ENCODE measurements at places on chromosomes 12 and 14.
A peak's percentile ranks its signal among the peaks of the same experiment; 100 is the strongest.

DNA sequence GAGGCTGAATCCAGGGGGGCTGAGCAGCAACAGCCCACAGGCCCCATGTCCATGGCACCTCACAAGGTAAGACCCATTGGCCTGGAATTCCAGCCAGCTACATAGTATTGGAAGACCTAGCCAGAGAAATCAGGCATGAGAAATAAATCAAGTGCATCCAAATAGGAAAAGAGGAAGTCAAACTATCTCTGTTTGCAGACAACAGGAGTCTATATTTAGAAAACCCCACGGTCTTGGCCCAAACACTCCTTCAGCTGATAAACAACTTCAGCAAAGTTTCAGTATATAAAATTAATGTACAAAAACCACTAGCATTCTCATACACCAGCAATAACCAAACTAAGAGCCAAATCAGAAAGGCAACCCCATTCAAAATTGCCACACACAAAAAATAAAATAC is 16.9 kb downstream of the PDE6H start:
- no peak for DNase-seq

DNA sequence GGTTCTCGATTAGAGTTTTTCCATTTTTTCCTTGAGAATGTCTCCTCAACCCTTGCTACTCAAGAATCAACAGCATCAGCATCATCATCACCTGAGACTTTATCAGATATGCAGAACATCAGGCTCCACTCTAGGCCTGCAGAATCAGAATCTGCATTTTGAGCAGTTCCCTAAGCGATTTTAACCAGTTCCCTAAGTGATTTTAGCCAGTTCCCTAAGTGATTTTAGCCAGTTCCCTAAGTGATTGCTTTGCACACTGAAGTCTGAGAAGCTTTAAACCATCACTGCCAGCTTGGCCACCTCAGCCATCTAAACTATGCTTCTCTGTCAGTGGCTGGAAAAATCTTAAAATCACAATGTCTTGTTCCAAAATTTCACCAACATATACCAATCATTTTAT is 29.4 kb upstream of the SLC38A1 start:
- no peak for DNase-seq

- no peak for DNase-seq
Measured at GRCh38 chr12:10122689-10123088, 7.3 kb downstream of the CLEC7A start.

DNA sequence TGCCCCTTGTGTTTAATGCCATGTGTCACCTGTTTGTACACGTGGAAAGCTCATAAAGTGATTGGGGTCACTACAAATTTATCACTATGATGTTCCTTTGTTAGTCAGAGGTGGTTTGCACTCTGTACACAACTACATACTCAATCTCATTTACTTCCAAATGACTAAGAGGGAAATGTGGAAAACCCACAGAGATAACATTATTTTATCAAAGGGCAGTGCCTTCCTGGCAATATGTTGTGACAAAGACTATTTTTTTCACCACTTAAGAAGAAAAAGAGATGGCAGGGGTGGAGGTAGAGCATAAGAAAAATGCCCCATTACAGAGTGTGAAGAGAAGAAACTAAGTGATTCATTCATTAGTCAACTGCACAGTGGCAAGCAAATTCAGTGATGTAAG is 1064.1 kb upstream of the FLRT2 start:
- no peak for DNase-seq

DNA sequence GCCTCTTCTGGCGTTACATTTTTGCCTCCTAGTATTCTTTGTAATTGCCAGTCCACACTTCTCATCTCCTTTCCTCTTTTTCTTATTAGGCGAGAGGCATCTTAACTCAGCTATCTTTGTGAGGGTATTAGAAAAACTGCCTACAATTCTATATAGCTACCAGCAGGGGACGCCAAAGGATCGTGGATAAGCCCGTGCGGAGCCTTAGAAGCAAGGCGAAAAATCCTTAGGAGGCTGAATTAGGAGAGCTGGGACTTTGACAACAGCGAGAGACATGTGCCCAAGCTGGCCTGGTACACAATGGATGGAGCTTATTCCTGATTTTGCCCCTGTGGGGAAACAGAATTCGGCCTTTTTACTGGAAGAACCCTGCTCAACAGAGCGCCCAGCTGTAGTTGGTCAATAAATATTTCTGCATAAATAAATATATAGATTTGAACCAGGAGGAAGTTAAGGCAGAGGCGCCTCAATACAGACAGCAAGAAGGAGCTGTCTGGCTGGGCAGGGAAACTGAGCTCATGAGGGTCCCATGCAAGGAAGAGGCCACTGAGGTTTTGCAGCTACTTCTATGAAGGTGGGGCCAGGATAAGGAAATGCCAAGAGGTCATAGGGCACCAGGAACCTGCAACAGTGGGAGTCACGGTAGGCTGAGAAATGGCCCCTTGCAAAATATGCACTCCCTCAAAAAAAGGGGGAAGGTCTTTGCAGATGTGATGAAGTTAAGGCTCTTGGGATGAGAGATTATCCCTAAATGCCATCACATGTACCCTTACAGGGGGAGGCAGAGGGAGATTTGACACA is 14.6 kb upstream of the RBM19 start:
- peak; percentile 86 for DNase-seq

DNA sequence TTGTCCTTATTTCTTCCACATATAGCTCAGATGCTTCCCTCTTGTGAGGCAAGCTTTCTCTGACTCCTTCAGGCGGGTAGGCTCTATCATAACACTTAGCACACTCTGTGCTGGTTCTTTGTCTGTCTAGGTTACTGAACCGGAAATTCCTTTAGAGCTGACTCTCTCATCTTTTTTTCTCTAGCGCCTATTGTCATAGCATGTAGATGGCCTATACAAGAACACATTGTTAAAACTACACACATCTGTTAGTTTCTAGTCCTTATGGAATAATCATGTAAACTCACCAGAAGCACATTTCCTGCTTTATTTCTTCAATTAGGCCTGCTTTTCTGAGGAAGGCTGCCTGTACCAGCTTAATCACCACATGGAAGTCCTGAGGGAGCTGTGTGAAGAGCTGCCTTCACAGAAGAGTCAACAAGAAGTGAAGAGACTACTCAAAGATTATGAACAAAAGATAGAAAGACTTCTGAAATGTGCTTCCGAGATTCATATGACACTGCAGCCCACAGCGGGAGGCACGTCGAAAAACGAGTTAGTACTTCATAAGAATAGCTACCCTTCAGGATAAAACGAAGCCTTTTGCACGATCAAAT is 143.9 kb downstream of the SYNE2 start:
- DNase-seq, result peak; percentile 39

GRCh38 chr12:104649921-104650320 is 193.2 kb downstream of the CHST11 start:
- no peak for DNase-seq

- DNase-seq, result no peak
Measured at GRCh38 chr14:34355584-34356263, 106.3 kb downstream of the SPTSSA start.

DNA sequence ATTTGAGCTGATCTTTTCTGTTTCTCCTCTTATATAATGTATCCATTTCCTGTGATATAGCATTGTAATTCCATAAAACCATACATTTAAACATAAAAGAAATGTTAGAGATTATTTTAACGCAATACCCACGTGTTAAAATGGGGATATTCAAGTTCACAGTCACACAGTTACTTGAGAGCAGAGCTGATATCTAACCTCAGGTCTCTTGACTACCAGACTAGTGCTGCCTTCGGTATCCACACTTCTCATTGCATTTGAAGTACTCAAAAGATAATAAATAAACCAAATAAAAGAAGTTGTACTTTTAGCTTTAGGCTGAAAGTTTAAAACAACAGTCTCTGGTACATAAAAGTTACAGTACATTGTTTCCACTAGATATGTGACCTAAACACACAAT is 2.9 kb downstream of the CLECL1 start:
- no peak for DNase-seq

DNA sequence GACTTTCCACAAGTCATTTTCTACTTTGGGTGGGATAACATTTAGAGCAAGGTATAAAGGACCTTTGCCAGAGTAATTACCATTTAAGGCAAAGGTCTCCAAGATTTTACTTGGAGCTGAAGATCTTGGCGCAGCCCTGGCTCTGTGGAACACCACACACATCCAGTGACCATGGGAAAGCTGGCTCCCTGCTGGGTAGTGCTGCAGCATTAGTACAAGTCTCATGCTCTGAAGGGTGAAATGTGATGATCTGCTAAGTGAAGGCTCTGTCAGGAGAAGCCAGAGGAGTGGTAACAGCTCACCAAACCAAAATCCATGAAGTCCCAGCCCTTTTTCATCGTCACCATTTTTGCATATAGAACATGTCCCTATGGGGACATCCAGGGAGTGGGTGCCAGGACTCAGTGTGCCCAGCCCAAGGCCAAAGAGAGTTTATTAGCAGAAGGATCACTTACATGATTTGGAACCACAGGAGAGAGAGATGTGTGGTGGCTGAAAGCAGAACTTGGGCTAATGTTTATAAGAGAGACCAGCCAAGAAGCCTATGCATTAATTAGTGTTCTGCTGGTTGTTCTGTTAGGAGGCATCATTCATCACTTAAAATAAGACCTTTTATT is 110.7 kb downstream of the SLC38A6 start:
- DNase-seq, result no peak

DNA sequence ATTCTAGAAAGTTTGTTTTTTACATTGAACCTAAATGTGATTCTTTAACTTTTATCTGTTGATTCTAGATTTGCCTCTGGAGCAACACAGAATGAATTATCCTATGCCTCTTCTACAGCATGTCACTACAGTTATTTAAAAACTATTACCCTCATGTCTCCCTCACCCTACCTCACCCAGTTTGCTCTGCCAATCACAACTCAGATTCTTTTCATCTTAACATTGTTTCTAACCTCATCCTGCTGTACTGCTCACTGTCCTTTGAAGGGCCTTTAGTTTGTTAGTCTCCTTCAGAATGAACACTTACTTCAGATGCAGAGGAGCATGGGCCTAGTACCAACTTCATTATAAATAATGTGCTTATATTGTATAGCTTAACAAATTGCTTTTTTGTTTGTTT is 21.5 kb downstream of the YLPM1 start:
- no peak for DNase-seq

GRCh38 chr14:105205673-105206208 is 24.6 kb upstream of the NUDT14 start:
- no peak for DNase-seq

DNA sequence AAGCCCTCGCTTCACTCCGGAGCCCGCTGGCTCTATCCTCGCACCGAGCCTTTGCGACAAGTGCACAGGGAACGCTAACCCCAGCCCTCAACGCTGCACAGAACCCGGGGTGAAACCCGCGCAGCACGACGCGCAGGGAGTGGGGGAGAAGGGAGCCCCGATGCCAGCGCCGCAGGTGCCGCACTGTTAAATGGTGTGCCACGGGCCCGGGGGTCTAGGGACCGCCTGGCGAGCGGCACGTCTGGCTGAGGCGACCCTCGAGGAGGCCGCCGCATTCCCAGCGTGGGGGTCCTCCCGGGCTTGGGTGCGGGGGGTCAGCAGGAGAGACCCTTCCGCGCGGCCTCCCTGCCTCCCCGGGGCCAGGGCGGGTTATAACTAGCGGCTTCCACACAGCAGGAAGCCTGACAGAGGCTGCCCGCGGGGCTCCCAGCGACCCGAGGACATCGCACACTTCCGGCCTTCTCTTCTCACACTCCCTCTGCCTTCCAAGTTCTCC is 23.8 kb upstream of the LRTM2 start:
- DNase-seq, result peak; percentile 60

DNA sequence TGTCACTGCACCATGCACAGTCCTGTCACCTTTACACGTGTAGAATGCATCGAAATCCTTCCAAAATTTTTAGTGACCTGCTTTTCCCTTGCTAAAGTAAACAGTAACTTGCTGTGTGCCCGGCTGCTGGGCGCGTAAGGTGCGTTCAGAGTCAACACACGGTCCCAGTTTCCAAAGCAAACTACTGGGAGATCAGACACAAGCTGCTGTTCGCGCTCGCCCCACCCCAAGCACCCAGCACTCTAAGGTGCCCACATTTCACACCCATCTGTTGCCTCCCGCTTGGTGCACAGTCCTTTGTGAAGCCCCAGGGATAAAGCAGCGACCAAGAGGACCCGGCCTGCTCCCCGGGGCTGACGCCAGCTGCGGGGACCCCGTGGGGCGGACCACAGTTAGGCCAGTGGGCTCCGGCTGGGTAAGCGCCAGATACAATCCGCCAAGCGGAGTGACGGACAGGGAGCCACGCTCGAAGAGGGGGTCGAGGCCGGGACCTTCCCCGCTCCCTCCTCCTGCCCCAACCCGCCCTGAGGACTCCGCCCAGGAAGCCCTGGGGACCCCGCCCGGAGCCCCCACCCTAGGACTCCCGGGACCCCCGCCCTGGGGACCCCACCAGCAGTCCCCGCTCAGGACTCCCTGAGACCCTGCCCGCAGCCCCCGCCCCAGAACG is 633 bp downstream of the STX2 start:
- peak; percentile 64 for DNase-seq

GRCh38 chr12:29048787-29049186 is 100.3 kb upstream of the FAR2 start:
- no peak for DNase-seq

DNA sequence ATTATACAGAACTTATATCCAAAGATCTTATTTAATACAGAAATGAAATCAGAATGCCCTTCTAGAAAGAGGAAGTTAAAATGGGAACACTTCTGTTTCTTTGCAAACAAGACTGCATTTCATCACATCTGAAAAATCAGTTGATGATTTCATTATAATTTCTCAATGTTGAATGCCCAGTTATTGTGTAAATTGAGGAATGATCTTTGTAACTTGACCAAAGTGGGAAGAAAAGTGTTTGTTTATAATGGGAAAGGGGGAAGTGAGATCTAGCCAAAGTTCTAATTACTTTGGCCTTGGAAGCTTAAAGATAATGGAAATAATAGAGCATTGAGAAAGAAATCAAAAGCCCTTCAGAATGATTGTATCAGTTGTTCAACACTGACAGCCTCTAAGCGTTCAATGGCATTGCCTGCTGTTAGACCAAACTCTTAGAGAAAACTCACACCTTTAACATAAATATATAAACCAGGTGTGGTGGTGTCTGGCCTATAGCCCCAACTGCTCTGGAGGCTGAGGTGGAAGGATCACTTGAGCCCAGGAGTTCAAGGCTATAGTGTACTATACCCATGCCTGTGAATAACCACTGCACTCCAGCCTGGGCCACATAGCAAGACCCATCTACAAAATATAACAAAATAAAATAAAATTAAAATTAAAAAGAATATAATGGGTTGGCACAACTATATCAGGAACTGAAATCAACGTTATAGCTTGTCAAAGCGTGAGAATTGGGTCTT is 9.9 kb upstream of the LYZ start:
- DNase-seq, result no peak
